Cortex of kidney (tissue), 1 donor: ENCODE measurements at places on chromosomes 12 and 14.

GRCh38 chr12:89278169-89278568 is 74.1 kb downstream of the DUSP6 start:
- DNase-seq, result no peak

DNA sequence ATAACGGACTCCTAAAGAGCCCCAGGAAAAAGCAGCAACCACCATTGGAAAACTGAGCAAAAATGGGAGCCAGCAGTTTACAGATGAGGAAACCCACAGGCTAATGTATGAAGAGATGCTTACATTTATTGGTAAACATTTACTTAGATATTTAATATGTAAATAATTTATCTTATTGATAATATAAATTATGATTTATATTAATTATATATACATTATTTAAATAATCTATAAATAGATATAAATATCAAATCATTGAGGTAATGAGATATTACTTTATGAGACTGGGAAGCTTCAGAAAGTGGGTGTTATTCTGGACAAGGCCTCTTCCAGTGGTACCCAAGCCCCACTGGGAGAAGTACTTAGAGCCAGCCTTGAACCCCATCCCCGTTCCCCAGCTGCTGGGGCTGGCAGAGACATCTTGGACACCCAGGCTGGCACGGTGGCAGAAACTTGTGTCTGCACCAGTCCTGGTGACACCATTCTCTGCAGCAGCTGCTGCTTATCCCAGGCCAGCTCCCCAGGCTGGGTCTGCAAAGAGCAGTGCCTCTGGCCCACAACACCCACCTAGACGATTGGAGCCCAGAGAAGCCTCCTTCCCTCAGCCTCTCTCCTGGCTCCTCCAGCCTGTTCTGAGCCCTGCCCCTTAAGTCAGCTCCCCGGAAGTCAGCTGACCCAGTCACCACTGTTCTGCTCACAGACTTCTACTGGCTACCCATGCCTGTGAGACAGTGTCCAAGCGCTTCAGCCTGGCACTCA is 25.9 kb downstream of the ISCA2 start:
- no peak for DNase-seq

DNA sequence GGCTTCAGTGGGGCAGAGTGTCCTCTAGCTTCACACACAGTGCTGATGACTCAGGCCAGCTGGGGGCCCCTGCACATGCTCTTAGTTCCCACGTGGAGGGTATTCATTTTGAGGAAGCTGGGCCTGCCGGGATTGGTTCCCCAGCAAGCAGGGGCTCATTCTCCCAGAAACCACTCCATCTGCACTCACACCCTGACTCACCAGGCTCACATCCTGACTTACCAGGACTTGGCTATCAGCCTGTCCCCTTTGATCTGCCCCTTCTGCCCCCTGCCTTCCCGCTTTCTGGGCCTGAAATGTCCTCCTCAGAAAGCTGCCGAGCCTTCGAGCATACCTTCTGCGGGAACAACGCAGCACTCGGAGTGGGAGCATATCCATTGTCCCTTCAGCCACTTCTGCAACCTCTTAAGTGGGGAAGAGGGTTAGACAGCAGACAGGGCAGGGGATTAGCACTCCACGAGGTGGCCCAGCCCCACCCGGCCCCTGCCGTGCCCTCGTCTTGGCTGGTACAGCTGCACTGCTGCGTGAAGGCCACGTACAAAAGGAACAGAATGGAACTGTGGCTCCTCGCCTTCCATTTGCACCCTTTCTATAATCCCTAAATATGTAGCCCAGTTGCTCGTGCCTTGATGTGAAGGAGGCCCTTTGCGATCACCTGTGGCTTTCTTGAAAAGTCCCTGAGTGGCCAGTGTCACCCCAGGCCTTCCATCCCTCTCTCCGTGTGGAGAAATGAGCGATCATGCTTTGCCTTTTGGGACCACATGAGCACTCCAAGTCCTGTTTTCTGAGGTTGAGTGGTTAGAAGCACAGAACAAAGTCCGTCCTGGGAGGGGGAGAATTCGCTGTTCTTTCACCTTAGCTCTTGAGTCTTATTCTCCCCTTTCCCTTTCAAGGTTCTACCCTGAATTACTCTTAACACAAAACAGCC is 26.1 kb downstream of the TPCN1 start:
- DNase-seq, result no peak

DNA sequence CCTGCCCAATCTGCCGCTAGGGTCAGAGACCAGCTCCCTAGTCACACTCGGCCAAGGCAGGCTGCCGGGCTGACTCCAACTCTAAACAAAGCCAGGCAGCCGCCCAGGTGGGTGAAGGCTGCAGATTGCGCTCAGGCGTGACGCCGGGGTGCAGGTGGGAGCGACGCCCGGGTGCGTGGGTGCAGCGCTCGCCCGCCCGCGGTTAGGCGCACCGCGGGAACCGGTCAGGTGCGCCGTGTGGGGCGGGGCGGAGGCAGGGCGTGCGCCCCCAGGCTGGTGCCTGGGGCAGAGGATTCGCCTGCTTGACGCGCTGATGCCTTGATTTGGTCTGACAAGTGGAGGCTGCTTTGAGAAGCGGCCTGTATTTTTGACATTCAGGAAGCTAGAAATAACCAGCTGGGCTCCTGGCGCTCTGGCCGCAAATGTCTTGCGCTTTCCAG is 126.7 kb upstream of the HIF1A start:
- DNase-seq, result no peak

DNA sequence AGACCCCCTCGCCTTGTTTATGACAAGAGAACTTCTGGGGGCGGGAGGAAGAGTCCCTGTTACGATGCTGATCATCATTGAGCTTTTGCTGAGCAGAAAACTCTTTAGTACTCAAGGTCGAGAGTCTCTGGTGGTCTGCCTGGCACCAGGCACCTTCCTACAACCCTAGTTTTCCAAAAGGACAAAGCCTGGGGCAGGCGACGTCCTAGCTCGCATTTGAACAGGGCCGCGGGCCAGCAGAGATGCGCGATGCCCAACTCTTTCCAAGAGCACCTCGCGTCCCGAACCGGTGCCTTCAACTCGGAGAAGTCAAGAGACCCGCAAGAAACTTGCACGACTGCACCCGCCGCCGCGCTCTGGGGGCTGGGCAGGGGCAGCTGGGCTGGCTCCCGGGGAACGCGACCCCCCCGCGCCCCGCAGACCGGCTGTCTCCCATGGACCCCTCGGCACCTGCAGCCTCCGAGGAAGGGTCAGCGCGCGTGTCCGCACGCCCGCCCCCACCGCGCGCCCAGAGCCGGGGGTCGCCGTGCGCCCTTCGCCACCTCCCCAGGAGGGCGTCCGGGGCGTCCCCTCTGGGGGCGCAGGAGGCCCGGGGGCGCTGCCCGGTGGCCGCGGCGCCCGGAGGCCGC is 377 bp upstream of the BCL7A start:
- DNase-seq, result no peak

DNA sequence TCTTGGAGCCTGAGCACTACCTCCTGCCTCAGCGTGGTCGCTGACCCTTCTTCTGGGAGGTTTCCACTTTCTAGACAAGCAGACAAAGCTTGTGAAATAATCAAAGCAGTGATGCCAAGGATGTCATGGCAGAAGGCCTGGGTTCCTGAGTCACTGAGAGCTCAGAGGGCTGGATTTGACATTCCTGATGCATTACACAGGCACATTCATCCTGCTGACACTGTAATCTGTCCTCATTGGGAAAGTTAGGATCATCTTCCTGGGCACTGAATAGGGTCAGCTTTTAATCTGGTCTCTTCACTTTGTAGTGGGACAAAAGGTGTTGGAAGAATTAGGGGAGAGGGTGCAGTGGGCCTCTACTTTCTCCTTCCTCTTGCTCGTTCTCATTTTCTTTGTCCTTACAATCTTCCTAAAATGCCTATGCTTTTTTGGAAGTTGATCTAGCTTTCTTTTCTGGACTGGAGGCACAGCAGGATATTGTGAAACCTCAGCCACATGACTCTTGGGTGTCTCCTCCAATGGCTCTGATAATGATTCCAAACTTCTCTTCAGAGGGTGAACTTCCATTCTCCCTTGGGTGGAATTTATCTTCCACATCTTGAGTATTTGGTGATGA is 29.6 kb downstream of the EEA1 start:
- DNase-seq, result no peak

- DNase-seq, result no peak
Observed at GRCh38 chr14:77083082-77083481, 15.0 kb upstream of the CIPC start.

DNA sequence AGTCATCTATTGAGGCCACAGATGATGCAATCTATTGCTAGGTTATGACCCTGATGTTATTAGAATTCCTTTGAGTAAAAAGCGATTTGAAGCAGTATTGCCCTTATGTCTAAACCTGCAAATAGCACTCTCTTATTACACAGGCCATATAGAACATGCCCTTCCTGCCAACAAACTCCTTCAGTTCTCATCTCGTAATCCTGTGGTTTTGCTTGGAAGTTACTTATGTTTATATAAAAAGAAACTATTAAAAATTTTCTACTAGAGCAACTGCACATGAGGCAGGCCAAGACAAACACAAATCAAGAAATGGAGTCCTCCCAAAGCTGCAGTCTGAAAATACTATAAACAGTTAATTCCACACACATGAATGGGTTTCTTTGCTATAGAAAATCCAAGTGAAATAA is 1200.2 kb downstream of the LRFN5 start:
- no peak for DNase-seq

DNA sequence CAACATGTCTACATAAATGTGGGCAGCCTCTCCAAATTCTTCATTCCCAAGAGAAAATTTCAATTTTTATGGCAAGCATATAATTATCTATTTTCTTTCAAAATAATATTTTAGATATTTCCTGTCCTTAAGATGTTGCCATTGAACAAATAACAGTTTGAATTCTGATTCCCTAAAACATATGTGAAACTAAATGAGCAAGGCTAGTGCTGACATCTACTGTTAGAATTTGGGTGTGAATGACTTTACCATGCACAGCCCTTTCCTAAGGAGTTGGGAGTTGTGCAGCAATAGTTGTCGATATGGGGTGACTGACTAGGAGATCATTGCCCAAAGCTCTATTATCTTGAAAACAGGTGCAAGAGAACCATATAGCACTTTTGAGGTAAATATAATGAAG is 108.2 kb upstream of the SLC38A4 start:
- no peak for DNase-seq

- no peak for DNase-seq
Observed at GRCh38 chr14:105375635-105376057, 22.7 kb upstream of the TEX22 start.

DNA sequence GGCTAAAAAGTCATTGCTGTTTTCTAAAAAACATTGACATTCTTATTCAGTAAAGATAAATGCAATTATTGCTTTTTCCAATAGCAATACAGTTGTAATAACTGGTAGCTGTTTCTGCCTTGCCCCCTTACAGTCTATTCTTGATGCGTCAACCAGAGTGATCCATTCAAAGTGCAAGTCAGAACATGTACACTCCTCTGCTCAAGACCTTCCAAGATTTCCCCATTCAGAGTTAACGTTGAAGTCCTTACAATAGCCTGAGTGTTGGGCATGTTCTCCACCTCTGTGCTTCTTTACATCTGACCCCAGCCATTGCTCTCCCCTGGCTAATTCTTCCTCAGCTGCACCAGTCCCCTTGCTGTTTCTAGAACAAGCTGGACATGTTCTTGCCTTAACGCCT is 24.3 kb downstream of the VRK1 start:
- no peak for DNase-seq

GRCh38 chr12:104482748-104483147 is 26.0 kb downstream of the CHST11 start:
- no peak for DNase-seq

- DNase-seq, result no peak
Observed at GRCh38 chr14:62158779-62159178, 396.6 kb downstream of the SNAPC1 start.

- DNase-seq, result no peak
Observed at GRCh38 chr12:102023343-102023930, 38.4 kb downstream of the WASHC3 start.

DNA sequence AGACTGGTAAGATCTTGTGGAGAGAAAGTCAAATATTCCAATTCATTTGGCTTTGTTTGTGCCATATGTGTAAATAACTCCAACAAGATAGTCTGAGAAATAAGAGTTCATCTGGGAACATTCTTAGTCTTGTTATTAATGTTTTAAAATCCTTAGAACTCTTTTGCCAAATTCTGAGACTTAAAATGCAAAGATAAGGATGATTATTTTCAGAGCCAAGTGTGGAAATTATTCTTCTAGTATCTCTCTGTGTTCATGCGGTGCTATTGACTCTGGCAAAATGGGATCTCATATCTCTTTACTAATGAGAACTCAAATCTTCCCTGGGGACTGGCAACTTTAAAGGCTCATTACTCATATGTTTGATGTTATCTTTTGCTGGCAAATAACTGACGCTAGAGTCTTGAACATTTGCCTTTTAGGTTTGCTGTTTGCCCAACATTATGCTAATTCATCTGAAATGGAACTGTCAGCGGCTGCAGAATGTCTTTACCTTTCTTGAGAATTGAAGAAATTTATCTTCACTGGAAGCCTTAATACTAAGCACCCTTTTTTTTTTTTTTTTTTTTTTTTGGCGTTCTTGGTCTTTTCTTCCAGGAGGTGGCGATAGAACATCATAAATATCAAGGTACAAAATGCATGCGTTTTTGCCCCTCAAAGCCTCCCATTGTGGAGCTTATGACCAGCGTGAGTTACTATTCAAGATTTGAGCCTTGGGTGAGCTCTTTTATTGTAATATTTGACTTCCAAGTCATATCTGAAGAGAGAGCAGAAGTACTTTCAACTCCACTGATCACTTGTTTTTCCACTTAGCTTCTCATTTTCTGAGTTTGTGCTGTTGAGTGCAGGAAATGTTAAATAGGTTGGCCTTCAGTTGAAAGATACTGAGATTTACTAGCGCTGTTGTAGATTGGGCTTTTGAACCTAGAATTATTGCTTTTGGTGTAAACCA is 86.5 kb downstream of the CAND1 start:
- no peak for DNase-seq

GRCh38 chr12:104622928-104623327 is 166.2 kb downstream of the CHST11 start:
- DNase-seq, result no peak

GRCh38 chr14:23640524-23641141 is 4.5 kb downstream of the DHRS2 start:
- DNase-seq, result no peak

- DNase-seq, result no peak
Observed at GRCh38 chr12:48160807-48161206, 3.5 kb upstream of the ASB8 start.

- DNase-seq, result no peak
Observed at GRCh38 chr12:132611620-132612019, 1.2 kb upstream of the LRCOL1 start.

DNA sequence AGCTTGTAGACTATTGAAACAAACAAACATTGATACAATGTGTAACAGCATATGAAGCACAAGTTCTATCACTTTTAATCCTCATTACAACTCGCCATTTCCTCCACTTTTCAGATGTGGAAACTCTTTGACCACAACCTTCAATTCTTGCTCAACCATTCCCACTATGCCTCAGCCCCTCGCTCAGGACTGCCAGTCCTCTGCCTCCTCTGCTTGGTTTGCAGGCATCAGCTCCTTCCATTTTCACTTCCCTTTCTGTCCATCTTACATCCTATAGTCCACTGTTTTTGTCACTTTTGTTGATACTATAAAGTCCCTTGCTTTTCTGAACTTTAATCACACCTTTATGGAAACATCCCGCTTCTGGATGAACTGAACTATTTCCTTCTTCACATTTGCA is 28.2 kb upstream of the CD27 start:
- DNase-seq, result no peak
